ENCODE measurements at places on chromosomes 5 and 9. TPM values are rescaled to one million over a fixed set of nuclear protein-coding genes. Genes with fewer than 3 reads are reported as not detected.

TAF11L11 gene
- total RNA-seq, result not detected

TNFSF15 gene
- total RNA-seq, result 1.1 TPM

MAML1 gene
- total RNA-seq, result 43.1 TPM

GRCh38 chr5:101288633-101289032 lies 385.6 kb upstream of the ST8SIA4 start:
- H3K27ac ChIP-seq, result no peak overlapping the region
- no peaks in the 10 kb centered on the region for H3K4me1 ChIP-seq
- H3K27me3 ChIP-seq, result no peaks in the 10 kb centered on the region

- H3K4me1 ChIP-seq, result no peaks in the 10 kb centered on the region
- H3K27ac ChIP-seq, result peak overlapping the region; percentile 66
- H3K36me3 ChIP-seq, result no peaks in the 10 kb centered on the region
- no peak overlapping the region for H3K4me3 ChIP-seq
These were observed 35.2 kb upstream of the IL7R start for GRCh38 chr5:35821513-35821912.

- no peaks in the 10 kb centered on the region for H3K4me1 ChIP-seq
- DNase-seq, result no peak
- no peak overlapping the region for H3K27ac ChIP-seq
These were observed 118.5 kb downstream of the NRG2 start for GRCh38 chr5:139924294-139925215.

Measured in Peyer's patch (tissue), 4 donors.